H9 (cell line): ENCODE measurements at places on chromosomes 5 and 9.

DNA sequence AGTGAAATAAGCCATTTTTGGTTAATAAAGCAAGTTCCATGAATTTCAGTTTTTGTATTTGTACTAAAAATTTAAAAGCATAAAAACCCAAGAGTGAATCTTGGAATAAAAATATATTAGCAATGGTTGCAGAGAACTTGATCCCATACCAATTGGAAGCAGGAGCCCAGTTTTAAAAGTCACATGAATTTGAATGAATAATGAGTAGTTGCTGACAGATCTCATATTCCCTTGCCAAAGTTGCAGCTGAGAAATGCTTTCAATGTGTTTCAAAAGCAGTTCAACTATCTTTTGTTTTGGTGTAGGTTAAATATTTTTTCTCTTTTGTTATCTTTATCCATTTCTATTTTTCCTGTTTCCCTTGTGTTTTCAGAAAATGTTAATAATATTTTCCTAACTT is 818.6 kb downstream of the CDH18 start:
- no peak for DNase-seq

DNA sequence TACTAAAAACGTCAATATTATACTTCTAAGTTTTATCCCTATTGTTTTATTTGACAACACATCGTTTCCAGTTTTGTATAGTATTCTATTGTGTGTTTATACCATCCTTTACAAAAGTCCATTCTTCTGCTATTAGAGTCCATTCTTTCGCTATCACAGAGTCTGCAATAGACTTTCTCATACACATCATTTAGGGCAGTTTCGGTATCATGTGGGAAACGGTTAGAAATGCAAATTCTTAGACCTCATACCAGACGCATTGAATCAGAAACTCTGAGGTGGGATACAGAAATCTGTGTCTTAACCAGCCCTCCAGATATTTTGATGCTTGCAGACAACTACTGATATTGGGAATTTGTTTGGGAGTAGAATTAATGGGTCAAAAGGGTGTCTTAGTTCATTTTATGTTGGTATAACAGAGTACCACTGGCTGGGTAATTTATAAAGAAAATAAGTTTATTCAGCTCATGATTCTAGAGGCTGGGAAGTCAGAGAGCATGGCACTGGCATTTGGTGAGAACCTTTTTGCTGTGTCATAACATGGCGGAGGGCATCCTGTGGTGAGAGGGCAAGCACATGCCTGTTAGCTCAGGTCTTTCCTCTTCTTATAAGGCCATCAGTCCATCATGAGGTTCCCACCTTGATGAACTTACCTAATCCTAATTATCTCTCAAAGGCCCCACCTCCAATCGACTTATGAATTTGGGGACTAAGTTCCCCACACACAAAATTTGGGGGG is 21.1 kb downstream of the CARTPT start:
- no peak for DNase-seq

DNA sequence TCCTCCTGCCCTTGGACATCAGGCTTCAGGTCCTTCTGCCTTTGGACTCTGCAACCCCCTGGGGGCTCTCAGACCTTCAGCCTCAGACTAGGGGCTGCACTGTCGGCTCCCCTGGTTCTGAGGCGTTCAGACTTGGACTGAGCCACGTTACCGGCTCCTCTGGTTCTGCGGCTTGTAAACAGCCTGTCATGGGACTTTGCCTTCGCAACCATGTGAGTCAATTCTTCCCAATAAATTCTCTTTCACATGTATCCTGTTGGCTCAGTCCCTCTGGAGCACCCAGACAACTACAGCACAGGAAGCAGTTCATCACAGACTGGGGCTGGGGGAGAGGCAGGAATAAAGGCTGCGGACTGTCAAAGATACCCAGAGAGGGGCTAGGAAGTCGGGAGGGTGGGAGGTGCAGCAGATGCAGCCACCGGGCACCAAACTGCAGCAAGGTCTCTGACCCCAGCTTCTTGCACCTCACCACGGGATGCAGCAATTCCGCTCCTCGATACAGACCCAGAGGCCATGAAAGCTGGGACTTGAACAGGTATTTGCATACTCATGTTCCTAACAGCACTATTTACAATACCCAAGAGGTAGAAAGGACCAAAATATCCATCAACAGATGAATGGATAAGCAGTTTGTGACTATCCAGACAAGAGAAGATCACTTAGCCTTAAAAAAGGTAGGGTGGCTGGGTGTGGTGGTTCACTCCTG is 100.8 kb downstream of the COL23A1 start:
- no peak for DNase-seq

DNA sequence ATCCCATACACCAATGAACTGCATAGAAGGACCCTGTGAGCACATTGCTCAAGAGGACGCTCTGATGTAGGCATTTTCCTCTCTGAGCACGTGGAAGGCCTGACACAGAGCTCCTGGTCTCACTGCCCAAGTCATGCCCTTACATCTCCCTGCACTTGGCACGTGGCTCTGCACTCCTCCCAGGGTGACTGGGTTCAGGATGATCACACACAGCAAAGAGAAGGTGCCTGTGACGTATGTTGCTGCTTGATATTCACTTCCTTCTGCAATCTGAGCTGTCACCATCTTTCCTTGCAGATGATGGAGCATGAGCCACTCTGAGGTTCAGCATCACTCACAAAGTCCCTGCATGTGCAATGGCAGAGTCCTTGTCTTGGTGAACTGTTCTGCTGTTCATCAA is 125.2 kb downstream of the FSTL4 start:
- DNase-seq: no peak

- no peak for DNase-seq
These were observed 439.8 kb upstream of the GRIA1 start for GRCh38 chr5:153050496-153051179.

GRCh38 chr5:80206282-80206681 is 49.6 kb downstream of the SERINC5 start:
- no peak for DNase-seq

DNA sequence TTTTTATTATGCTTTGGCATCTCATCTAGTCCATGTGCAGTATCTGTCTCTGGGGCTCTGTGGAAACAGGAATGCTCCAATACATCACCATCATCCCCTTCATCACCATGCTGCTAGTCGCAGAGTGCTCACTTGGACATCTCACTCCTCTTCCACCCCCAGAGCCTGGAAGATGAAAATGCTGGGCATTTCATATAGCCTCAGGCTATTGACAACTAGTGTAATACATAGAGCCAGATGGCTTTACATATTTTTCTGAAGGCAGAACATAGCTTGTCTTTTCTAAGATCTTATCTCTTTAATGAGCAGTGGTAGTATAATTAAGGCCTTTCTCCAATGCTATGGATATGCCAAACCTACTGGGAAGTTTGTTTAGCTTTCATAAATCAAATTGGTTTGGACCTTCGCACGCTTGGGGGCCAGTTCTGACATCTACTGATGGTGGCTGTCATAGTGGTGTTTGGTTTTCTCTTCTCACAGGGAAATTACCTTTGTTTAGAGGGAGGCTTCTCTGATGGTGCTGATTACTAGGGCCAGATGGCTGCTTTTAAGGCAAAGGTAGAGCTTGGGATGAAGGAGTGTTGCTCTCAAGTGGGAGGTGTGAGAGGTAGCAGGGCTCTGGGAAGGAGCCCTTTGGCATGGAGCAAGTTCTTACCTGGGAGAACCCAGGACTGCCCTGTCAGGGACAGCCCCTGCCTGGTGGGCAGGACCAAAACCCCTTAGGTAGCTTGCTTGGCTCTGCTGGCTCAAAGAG is 63.1 kb upstream of the CXCL14 start:
- DNase-seq: no peak

DNA sequence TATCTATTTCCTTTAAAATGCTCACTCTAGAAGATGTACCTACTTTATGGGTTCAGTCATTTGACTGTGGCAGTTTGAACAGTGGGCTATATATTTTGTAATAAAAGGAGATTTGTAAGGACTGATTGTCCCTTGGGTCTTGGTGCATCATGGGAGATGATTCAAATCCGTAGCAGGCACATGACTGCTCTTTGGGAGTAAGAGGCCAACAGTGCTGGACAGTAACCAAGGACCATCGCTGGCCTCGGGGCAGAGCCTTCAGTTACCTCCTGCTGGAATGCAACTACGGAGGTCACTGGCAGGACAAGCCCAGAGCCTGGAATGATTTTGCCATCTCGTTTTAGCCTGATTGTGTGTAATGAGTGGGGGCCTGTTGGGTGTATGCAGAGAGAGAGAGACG is 7.0 kb upstream of the MAMDC2 start:
- no peak for DNase-seq

DNA sequence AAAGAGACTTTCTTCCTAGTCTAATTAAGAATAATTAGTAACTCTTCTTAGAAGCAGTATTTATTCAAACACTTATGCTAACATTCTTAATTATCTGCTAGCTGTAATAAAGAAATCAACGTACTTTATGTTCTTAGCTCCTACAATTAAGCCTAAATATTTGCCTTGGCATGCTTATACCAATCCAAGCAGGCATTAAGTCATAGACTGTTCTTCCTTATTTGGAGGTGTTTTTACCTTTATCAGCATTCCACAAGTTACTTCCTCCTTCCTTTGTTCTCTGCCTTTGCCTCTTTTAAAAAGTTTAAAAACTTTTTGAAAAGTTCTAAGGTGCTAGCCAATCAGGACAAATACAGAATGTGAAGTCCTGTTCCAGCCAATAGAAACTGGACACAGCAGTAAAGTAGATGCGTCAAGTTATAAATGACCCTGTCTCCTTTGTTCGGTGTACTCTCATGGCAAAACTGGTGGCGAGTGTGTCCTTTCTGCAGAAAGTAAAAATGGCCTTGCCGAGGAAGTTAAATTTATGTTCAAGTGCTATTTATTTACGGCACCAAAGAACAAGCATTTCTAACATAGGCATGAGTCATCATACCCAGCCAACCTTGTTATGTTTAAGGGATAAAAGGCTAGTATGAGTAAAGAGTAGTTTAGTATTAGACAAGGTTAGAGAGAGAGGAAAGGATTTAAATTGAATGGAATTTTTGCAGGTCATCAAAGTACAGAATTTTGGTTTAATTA is 58.6 kb downstream of the GPBP1 start:
- DNase-seq: no peak

DNA sequence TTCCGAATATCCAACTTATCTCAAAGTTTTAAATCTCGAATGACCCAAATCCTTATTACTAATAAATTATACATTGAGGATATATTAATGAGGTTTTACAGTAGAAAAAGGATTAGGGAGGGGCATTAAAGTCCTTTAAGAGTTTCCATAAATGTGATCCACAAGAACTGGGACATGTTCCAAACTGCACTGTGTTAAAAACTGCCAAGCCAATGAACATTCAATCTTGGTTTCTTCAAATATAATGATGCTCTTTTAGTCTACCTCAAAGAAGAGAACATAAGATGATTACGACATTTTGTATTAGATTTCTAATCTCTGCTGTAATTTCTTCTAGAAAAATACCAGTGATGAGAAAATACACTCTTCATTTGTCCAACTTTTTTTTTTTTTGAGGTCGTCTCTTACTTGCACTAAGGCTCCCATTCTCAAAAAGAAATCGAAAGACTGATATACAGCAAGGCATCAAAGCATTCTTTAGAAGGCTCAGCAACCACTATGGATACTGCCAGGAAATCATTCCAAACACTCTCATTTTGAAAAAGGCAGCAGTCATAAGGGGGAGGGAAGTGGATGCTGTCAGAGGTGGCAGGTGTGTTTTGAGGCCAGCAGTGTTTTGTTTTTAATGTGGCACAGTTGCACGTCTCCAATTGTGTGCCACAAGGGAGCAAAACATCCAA is 1.7 kb downstream of the PTAR1 start:
- no peak for DNase-seq

DNA sequence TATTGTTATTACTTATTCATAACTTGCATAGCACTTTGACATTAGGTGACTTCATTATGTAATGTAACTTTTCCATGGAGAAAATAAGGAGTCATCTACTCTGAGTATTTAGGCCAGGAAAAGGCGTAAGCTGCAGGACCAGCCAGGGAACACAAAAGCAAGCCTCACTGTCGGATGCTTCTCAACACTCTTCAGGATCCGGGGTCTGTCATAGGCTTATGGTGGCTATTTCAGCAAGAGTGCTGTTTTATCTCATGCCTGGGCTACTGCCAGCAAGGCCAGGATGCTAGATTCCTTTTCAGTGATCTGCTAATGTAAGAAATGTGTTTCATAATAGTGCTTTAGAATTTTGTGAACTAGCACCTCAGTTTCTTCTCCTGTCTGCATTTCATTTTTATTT is 162.4 kb downstream of the CHSY3 start:
- DNase-seq: no peak

DNA sequence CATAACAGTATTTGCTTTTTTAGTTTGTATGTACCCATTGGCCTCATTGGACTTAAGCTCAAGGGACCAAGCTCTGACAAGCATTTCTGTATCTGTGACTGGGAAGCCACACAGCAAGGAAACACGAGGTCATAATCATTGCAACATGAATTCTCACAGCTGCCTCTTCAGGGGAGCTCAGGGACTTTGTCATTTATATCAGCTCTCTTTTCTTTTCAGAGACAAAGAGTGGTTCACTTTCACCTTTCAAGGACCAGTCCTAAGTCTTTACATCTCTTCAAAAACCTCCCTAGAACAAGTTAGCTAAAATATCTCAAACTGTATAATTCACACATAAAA is 58.6 kb downstream of the ADAMTS12 start:
- no peak for DNase-seq

DNA sequence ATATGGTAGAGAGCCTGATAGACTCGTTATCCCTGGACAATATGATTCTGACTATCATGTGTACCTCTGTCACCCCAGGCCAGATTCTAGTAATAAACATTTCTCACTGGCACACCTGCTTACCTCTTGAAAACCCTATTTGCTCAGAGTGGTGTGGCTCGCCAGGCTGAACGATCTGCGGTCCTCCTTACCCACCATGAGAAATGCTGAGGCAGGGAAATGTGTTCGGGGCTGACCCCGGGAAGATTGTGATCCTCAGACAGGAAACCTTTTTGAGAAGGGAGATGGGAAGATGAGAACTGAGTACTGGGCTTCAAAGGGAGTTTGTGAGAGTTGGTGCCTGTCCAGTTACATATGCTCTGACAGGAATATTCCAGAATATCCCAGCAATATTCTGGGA is 10.7 kb upstream of the PRXL2C start:
- DNase-seq: no peak

GRCh38 chr9:124239249-124240073 is 18.3 kb upstream of the NEK6 start:
- no peak for DNase-seq

- DNase-seq: no peak
These were observed 11.4 kb upstream of the GRIN1 start for GRCh38 chr9:137127301-137128157.
